ENCODE measurements at places on chromosomes 6 and 20. TPM values are rescaled to one million over a fixed set of nuclear protein-coding genes. Genes with fewer than 3 reads are reported as not detected.

ADA gene
- 12.7 TPM for total RNA-seq

MYLK2 gene
- total RNA-seq: not detected

GPSM3 gene
- total RNA-seq: 4.7 TPM

TMC2 gene
- 0.12 TPM for total RNA-seq

EGFL8 gene
- total RNA-seq: 6.1 TPM

MLN gene
- not detected for total RNA-seq

NKAIN2 gene
- not detected for total RNA-seq

EDN1 gene
- total RNA-seq: 0.58 TPM

GRCh38 chr6:76481101-76481500 lies 408.6 kb upstream of the IMPG1 start:
- DNase-seq: peak; percentile 7

DNA sequence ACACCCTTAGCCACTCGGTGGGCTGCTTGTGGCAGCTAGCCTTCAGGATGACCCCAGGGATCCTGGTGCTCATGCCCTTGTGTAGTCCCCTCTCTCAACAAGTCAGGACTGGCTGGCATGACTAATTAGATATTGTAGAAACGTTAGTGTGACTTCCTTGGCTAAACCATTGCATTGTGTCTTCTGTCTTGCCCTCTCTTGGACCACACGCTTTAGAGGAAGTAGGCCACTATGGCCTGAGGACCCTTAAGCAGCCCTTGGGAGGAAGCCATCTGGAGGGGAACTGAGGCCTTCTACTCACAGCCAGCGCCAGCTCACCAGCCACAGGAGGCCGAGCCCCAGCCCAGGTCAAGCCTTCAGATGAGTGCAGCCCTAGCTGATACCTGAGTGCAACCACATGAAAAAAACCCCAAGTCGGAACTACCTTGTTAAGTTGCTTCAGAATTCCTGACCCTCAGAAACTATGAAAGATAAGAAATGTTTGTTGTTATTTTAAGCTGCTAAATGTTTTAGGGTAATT lies 10.1 kb downstream of the ANGPT4 start:
- DNase-seq: no peak

DNA sequence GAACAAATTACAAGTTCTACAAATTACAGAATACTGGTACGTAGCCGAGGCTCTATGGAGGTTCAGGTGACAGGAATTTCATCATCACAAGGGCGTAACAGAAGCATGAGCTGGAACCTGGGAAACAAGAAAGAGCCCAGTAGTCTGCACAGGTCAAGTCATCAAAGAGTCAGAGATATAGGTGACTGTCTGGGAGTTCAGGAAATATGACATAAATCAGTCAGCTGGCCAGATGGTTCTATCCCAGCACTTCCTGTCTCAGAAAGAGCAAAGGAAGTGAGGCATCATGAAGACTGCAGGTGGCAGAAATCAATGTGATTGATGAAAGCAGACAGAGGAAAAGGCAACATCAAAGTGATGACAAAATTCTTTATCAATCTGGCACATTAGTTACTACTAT lies 23.3 kb downstream of the MYCT1 start:
- no peak for DNase-seq

DNA sequence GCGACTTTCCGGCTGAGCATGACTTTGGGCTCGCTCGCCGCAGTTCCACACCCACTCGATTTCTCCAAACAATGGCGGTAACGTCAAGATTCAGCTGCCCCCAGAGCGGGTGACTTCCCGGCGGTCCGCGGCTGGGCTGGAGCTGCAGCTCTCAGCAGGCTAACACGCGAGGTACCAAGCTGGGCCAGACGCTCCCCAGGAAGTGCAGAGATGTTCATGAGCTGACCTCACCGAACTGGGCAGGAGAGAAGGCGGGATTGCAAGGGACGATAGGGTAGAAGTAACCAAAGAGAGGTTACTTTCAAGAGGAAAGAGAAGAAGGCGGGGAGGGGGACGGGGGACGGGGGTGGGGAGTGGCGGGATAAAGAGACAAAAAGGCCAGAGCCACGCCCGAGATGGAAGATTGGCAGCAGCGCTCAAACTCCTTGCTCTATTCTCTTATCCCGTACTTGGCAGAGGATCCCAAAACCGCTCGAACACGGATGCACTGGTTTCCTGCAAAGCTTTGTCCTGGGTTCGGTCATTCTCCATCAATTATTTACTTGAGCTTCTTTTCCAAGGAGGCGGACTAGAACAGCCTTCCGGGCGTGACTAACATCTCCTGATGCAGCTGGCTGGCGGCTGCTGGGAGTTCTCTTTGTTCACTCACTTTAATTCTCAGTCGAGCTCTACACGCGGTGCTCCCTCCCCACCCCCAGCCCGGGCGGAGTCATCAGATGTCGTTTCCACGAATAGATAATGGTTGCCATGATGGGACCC lies at the start of gene MTCL3:
Gene MTCL3 (minus strand): TSS at position 626 of the 759 bp plus-strand sequence.
- DNase-seq: peak; percentile 89

- DNase-seq: peak; percentile 64
These were observed 61.3 kb downstream of the ANKRD6 start for GRCh38 chr6:89494131-89494793.

- DNase-seq: peak; percentile 53
These were observed 21.0 kb downstream of the TUBB2B start for GRCh38 chr6:3206339-3207015.

GRCh38 chr6:158560836-158561320 lies 987 bp downstream of the TMEM181 start:
- peak; percentile 54 for DNase-seq

DNA sequence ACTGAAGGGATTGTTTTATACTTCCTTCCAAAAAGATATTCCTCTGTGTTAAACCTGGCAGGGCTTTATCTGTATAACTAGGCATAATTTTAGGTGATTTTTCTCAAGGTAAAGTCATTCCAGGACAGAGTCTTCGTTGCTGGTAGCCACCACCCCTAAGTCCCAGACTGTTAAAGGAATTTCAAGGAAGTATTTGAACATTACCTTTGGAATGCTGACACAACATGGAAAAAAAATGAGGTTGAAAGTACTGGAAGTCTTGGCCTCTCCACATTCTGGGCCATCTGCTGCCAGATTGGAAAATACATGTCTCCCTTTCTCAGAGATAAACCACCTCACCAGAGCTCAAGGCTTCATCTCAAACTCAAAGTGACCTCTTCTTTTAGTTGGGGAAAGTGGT lies 27.0 kb upstream of the ETV7 start:
- DNase-seq: no peak

DNA sequence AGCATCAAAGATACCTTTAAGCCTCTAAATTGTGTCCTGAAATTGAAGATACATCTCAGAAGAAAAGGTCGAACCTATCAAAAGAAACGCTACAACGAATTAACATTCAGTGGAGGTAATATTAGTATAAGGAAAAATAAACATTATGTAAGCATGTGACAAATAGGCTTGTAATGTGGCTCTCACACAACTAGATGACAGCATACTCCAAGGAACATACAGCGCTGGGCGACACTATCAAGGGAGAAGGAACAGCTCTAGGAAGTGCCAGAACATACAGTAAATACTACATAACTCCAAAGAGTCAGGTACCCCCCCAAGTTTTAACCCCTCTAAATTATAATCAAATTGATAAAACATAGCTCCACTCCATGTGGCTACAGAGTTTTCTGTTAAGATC lies 103.5 kb downstream of the LAMP5 start:
- peak; percentile 70 for DNase-seq

- no peak for DNase-seq
These were observed 25.0 kb downstream of the TAB2 start for GRCh38 chr6:149342525-149342924.

DNA sequence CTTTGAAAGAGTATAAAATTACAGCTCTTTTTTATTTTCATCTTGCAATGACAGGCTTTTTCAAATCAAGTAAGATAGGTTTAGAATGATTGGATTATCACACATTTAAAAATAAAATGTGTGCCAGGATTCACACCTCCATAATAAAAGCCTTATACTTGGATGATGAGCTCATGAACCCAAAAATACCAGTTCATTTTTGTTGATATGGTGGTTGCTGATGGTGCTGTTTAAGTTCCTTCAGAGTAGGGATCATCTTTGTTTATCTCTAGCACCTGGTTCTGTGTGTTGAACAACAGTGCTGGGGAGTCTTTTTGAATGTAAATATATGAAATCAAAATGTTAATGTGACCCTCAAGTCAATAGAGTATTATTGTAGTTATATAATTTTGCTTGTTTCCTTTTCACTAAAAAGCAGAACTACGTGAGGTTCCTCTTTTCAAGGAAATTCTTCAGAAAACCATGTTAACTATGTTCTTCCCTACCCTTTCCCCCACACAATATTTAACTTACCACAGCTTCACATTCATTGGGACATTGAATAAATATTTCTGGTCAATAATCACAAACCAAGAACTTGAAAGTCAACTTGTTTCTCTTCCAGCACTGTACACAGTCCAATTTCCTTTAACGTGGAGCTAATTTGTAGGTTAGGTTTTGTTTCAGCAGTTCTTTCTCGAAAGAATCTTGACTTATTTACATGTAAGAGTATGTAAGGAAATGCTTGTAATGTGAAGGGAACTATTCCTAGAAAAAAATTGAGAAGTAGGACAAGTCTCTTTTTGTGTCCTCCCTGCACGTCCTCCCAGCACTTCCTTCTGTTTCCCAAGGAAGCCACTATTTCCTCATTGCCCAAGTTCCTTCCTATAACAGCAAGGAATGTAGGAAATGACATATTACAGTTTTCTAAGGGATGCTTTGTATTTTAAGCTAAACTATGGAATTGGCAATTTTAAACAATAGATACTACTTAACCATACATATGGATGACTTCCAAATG lies 945.9 kb upstream of the CITED2 start:
- no peak for DNase-seq

DNA sequence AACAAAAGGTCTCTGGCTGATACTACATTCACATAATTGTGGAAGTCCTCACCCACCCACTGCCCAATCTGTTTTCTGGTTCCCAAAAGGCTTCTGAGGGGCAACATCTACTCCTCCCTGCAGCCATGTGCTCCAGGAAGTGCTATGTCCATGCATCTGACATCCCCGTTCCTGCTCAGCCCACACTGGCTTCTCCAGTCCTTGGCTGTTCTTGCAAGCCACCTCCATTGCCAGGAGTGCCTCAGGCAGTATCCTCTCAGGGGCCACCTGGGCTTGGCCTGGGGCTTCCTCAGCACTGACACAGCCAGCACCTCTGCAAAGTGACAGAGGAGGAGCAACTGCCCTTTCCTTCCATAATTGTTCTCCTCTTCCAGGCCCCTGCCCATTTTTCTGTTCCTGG lies 18.3 kb downstream of the ARHGAP18 start:
- DNase-seq: no peak

DNA sequence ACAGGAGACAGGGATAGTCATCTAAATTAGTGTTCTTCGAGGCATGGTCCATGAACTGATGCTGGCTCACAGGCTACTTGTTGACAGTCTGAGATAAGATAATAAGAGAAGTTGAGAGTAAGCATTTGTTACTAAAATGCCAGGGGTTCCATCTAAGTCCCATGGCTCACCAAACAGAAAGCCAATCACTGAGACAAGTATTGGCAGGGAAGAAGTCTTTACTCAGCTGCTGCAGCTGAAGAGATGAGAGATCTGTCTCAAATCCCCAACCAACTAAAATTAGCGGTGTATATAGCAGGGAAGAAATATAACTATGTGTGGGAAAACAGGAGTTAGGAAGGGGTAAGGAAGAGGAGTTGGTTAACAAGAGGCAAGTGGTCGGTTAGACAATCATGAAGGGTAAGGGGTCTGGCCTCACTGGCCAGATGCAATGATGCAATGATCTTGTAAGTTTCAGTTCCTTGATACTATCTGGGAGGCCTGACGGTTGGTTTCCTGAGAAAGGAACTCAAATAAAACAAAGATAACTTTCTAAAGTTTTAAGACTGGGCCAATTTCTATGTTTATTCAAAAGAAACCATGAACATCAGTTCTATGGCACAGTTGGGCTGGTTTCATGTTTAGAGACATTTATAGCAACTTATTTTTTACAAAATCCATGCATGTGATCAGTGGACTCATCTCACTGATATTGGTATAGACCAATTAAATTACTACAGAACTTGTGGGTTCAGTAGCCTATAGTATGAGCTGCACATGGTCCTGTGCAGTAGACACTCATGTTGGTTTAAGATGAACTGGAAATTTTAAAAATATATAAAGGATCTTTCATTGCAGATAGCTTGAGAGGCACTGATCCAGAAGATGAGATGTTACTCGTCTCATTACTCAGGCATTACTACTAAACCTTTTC lies 9.9 kb upstream of the HEBP2 start:
- no peak for DNase-seq

- no peak for DNase-seq
These were observed 51.6 kb downstream of the UBE2V1 start for GRCh38 chr20:50061151-50062005.

GRCh38 chr6:93366506-93366905 lies 52.9 kb downstream of the EPHA7 start:
- no peak for DNase-seq

DNA sequence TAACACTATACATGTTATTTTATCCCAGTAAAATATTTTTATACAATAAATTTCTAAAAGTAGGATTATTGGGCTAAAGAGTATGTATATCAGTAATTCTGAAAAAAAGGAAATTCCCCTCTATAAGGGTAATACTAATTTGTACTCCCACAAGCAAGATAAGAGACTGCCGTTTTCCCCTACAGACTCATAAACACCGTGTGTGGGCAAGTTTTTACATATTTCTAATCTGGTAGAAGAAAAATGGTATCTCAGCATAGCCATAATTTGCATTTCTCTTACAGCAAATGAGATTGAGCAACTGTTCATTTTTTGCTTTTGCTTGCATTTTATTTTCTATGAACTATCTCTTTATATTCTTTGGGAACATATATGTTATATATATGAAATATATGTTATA lies 26.0 kb upstream of the MYMX start:
- no peak for DNase-seq

- DNase-seq: no peak
These were observed 26.5 kb downstream of the HLA-DOB start for GRCh38 chr6:32790306-32790705.

- no peak for DNase-seq
These were observed 13.5 kb upstream of the XRN2 start for GRCh38 chr20:21289651-21290050.

DNA sequence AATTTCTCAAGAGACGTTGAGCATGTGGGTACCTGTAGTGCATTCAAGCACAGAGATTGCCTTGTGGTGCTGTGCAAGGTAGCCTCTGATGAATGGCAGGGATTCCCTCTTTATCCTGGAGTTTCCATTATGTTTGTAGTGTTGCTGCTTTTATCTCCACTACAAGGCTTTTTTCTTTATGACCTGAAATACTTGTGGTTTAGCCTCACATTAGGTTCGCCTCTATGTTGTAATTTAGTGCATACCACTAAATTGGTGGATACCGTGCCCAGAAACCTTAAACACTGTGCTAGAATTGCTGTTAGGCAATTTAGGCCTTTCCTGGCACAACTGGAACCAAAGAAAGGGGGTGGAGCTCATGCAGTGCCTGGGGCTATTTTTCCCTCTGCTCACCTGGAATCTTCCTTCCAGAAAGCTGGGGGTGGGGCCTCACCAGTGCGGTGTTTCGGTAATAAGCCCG lies 76.8 kb downstream of the NCOA7 start:
- peak; percentile 94 for DNase-seq

- DNase-seq: no peak
These were observed 36.3 kb upstream of the SLCO4A1 start for GRCh38 chr20:62606016-62606415.

Measured in GM23338 (cell line).